Activated naive CD8-positive, alpha-beta T cell treated with anti-CD3 and anti-CD28 coated beads, Interleukin-2, amount 10 ng/mL, durations not matched to agents 7 days and 5 days (primary cell): ENCODE measurements at places on chromosomes 1 and 21. TPM values are rescaled to one million over a fixed set of nuclear protein-coding genes. Genes with fewer than 3 reads are reported as not detected.

GRCh38 chr1:28860332-28861073, 48.5 kb downstream of the OPRD1 start:
- H3K27me3 ChIP-seq, result no peaks in the 10 kb centered on the region
- no peak overlapping the region for H3K27ac ChIP-seq
- no peaks in the 10 kb centered on the region for H3K36me3 ChIP-seq
- no peak overlapping the region for H3K4me3 ChIP-seq
- DNase-seq, result no peak

DNA sequence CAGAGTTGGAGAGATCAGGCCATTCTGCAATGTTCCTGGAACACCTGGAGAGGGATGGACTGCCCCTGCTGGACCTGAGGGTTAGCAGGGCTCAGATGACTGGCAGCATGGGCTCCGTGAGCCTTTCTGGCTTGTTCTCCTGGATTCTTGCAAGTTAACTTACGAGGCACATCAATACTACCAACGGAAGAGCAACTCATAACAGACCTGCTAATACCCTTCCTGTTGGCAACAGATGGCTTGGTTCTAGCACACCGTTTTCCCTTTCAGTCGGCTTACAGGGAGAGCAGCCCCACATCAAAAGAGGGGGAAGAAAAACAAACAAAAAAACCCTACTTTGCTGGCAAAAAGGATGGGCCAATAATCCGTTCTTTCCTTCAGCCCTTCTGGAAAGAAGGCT, 47.9 kb downstream of the SLC66A1 start:
- H3K27me3 ChIP-seq, result no peaks in the 10 kb centered on the region
- H3K27ac ChIP-seq, result peak overlapping the region; percentile 48
- peak overlapping the region; percentile 51 for H3K4me3 ChIP-seq
- peaks cover 20% of the 10 kb centered on the region for H3K4me1 ChIP-seq
- no peak for DNase-seq

GRCh38 chr1:53080041-53080440, 18.0 kb downstream of the PODN start:
- H3K27me3 ChIP-seq, result no peaks in the 10 kb centered on the region
- no peaks in the 10 kb centered on the region for H3K36me3 ChIP-seq
- H3K4me1 ChIP-seq, result peaks cover 2% of the 10 kb centered on the region
- no peak for DNase-seq
- no peak overlapping the region for H3K4me3 ChIP-seq
- H3K27ac ChIP-seq, result no peak overlapping the region

Gene AMY1C
- not detected for total RNA-seq

Gene KRTCAP2
- 170 TPM for total RNA-seq

DNA sequence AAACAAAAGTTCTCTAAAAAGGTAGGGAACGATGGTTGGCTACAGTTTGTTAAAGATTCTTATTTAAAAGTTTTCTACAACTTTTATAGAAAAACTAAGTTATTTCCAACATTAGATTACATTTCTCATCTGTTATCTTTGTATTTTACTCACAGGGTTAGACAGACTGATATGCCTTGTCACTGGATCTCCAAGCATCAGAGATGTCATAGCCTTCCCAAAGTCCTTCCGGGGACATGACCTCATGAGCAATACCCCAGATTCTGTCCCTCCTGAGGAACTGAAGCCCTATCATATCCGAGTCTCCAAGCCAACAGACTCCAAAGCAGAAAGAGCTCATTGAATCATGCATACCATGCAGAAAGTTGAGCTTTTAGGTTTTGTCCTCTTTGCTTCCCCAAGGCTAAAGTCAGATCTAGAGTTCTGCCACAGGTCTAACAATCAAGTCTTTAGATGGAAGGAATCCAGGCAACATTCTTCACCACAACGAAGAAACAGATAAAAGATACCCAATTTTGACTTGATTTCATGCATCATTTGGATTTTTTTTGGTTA, 10.3 kb downstream of the GAS5 start:
- peaks cover 6% of the 10 kb centered on the region for H3K4me1 ChIP-seq
- no peak for DNase-seq
- H3K27ac ChIP-seq, result peak overlapping the region; percentile 37
- peaks cover 19% of the 10 kb centered on the region for H3K36me3 ChIP-seq
- H3K4me3 ChIP-seq, result no peak overlapping the region
- no peaks in the 10 kb centered on the region for H3K27me3 ChIP-seq

- H3K4me3 ChIP-seq, result no peak overlapping the region
- H3K27ac ChIP-seq, result no peak overlapping the region
- DNase-seq, result no peak
Observed at GRCh38 chr1:112625696-112626095, 6.1 kb downstream of the CAPZA1 start.

Gene OR2T11
- not detected for total RNA-seq

- H3K36me3 ChIP-seq, result no peaks in the 10 kb centered on the region
- H3K4me1 ChIP-seq, result no peaks in the 10 kb centered on the region
- no peak overlapping the region for H3K27ac ChIP-seq
Observed at GRCh38 chr1:14138135-14138506, 438.1 kb downstream of the PRDM2 start.

Gene PROX1
- total RNA-seq, result not detected

Gene FCRL6
- 6.0 TPM for total RNA-seq

Gene DNASE2B
- not detected for total RNA-seq

DNA sequence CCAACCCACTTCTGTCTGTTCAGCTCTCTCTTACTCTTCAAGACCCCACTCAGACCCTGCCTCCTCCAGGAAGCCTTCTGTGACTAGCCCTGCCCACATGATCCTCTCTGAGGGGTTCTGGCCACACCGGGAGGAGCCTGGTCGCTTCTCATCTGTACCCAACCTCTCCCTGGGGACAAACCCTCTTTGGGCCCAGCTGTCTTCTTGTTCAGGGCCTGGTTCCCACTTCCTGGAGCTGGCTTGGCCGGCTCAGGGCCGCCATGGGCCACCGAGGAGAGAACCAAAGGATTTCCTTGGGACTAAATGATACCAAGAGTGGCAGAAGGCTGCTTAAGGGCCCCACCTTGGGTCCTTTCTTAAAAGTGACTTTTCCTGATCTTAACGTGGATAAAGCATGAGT, 124.7 kb upstream of the ZBTB40 start:
- peaks cover 5% of the 10 kb centered on the region for H3K27me3 ChIP-seq
- H3K36me3 ChIP-seq, result no peaks in the 10 kb centered on the region
- H3K4me3 ChIP-seq, result no peak overlapping the region
- H3K27ac ChIP-seq, result no peak overlapping the region
- no peaks in the 10 kb centered on the region for H3K4me1 ChIP-seq
- DNase-seq, result no peak

- H3K4me1 ChIP-seq, result no peaks in the 10 kb centered on the region
- no peak overlapping the region for H3K4me3 ChIP-seq
Observed at GRCh38 chr21:41967708-41968107, 13.9 kb upstream of the C2CD2 start.

Gene ADAMTS1
- total RNA-seq, result 1.6 TPM

Gene SPATA45
- total RNA-seq, result not detected

Gene SLC9C2
- total RNA-seq, result not detected

GRCh38 chr1:55347866-55348265, 132.7 kb upstream of the USP24 start:
- H3K36me3 ChIP-seq, result no peaks in the 10 kb centered on the region
- H3K4me3 ChIP-seq, result no peak overlapping the region
- peaks cover 8% of the 10 kb centered on the region for H3K27me3 ChIP-seq
- no peak overlapping the region for H3K27ac ChIP-seq

Gene DEPDC1
- 17.8 TPM for total RNA-seq

DNA sequence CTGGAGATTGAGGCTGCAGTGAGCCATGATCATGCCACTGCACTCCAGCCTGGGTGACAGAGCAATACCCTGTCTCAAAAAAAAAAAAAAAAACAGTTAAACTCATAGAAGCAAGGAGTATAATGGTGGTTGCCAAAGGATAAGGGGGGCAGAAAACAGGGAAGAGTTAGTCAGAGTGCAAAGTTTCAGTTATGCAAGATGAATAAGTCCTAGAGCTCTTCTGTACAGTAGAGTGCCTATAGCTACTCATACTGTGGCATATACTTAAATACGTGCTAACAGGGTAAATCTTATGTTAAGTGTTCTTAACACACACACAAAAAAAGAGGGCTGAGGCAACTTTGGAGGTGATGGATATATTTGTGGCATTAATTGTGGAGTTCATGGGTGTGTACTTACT, 75.6 kb upstream of the COA6 start:
- no peaks in the 10 kb centered on the region for H3K4me1 ChIP-seq
- peaks cover 4% of the 10 kb centered on the region for H3K27me3 ChIP-seq
- no peak for DNase-seq

DNA sequence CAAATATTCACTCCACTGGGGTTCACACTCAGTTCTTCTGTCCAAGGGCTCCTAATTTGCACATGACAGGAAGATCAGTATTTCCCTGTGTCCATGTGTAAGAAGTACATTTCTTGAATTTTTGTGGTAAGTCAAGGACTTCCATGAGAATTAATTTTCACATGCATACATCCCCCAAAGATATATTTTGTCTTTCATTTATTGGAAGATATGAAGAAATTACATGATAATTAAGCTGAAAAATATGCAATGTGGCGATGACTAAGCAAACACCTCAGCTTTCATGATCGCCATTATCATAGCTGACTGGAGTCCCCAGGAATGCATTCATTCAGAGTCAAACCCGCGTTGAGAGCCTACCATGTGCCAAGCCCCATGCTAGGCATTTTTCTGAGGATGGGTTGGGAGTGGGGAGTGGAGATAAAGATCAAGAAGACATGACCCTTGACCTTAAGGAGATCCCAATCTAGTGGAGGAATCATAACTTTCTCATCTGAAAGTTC, 104.6 kb upstream of the F3 start:
- no peak overlapping the region for H3K27ac ChIP-seq
- no peak for DNase-seq
- H3K36me3 ChIP-seq, result no peaks in the 10 kb centered on the region
- no peaks in the 10 kb centered on the region for H3K4me1 ChIP-seq

DNA sequence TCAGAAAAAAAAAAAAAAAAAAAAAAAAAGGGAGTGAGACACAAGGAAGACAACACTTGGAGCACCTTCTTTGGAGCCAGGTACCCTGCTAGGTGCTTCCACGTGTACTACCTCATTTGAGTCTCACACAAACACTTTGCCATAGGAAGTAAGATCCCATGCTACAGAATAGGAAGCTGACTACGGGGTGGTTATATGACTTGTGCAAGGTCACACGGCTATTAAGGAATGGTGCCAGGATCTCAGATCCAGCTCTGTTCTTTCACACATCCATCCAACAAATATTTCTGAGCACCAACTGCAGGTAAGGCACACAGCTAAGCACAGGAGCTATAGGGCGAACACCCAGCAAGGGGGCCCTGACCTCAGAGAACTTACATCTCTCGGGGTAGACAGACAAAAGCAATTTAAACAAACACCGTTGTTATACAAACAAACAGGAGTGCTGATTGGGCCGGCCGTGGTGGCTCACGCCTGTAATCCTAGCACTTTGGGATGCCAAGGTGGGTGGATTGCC, 22.4 kb downstream of the PTAFR start:
- peaks cover 13% of the 10 kb centered on the region for H3K27me3 ChIP-seq
- no peak overlapping the region for H3K4me3 ChIP-seq
- no peak overlapping the region for H3K27ac ChIP-seq
- no peak for DNase-seq
- H3K4me1 ChIP-seq, result peaks cover 5% of the 10 kb centered on the region

DNA sequence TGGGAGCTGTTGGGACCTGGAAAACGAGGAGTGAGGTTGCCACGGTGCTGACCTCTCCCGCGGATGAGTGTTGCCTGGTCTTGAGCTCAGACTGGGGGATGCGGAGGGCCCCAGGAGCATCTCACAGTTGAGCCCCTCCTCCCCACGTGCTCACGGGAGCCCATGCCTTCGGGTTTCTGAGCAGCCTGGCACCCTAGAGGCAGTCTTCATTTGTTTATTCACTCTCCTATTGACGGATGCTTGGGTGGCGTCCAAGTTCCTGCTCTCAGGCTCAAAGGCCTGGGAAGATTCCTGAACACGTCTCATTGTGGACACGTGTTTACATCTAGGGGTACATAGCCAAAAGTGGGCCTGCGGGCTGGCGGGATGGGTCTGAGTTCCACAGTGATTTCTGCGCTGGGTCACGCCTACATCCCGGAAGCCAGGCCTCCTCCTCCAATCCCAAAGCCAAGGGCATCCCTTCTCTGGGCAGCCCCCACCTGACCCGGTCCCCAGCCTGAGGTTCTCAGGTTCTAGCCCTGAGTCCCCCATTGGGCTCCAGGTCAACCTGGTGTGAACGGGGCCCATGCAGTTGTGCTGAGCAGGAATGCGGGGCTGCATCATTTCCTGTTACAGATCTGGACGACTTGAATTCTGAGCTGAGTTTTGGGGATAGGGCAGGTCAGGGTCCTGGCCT, 14.7 kb downstream of the WNT3A start:
- no peak overlapping the region for H3K27ac ChIP-seq
- no peaks in the 10 kb centered on the region for H3K4me1 ChIP-seq
- DNase-seq, result peak; percentile 17
- H3K36me3 ChIP-seq, result no peaks in the 10 kb centered on the region
- no peak overlapping the region for H3K4me3 ChIP-seq

GRCh38 chr1:150973836-150974579, 627 bp downstream of the CERS2 start:
- H3K27me3 ChIP-seq, result peaks cover 2% of the 10 kb centered on the region
- DNase-seq, result peak; percentile 69
- H3K4me1 ChIP-seq, result peaks cover 53% of the 10 kb centered on the region
- peak overlapping the region; percentile 90 for H3K4me3 ChIP-seq
- no peaks in the 10 kb centered on the region for H3K36me3 ChIP-seq
- peak overlapping the region; percentile 82 for H3K27ac ChIP-seq

Gene LIN28A
- not detected for total RNA-seq

GRCh38 chr1:53025034-53025768, 36.8 kb upstream of the PODN start:
- no peak overlapping the region for H3K27ac ChIP-seq
- peaks cover 10% of the 10 kb centered on the region for H3K36me3 ChIP-seq
- peaks cover 4% of the 10 kb centered on the region for H3K4me1 ChIP-seq
- H3K4me3 ChIP-seq, result no peak overlapping the region

DNA sequence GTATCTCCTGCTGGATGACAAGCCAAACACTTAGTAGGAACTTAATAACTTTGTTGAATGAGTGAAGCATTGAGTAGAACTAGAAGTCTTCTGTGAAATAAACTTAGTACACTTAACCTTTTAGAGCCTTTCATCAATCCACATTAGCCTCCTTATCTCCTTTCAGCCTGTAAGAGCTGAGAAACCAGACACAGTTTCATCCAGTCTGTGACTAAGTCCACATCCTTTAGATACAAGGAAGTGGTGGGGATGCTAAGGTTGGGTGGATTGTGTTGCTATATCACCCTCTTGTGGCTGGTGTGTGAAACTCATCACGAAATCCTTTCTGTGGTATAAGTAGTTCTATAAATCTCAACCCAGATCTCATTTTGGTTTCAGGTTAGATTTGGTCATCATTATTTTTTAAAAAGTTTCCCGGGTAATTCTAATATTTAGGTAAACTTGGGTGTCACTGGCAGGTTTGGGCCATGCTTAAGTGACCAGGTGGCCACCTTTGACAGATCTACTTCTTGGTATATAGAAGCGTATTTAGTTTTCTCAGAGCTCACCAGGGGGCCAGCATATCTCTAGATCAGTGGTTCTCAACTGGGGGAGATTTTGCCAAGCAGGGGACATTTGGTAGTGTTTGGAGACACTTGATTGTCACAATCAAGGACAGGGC, 27.8 kb upstream of the CD84 start:
- no peaks in the 10 kb centered on the region for H3K27me3 ChIP-seq
- peak overlapping the region; percentile 84 for H3K27ac ChIP-seq

Gene FAM229A
- total RNA-seq, result 17.6 TPM

- no peaks in the 10 kb centered on the region for H3K36me3 ChIP-seq
- H3K27me3 ChIP-seq, result peaks cover 3% of the 10 kb centered on the region
- DNase-seq, result no peak
- H3K4me3 ChIP-seq, result no peak overlapping the region
- no peaks in the 10 kb centered on the region for H3K4me1 ChIP-seq
Observed at GRCh38 chr1:75506976-75507375, 103.9 kb downstream of the SLC44A5 start.
